Stomach (tissue), 19 donors: ENCODE measurements at places on chromosomes 5 and 9. TPM values are rescaled to one million over a fixed set of nuclear protein-coding genes. Genes with fewer than 3 reads are reported as not detected.

MINAR2 gene
- total RNA-seq: not detected

DNA sequence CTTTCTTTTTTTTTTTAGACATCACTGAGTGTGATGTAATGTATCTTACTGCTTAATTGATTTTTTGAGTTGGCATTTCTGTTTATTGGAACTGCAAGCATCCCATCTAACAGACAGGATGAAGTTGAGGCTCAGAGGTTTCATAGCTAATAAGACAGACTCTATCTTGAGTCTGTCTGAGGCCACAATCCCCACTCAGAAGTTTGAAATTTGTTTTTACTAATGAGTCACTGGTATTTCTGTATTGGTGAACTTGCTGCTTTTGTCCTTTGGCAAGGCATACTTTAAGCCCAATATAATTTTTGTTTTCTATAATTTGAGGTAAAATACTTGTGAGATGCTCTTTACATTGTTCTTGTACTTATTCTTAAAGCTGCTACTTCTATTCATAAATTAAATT is 491.2 kb downstream of the PSAT1 start:
- DNase-seq: no peak

SLC23A1 gene
- not detected for total RNA-seq

DNA sequence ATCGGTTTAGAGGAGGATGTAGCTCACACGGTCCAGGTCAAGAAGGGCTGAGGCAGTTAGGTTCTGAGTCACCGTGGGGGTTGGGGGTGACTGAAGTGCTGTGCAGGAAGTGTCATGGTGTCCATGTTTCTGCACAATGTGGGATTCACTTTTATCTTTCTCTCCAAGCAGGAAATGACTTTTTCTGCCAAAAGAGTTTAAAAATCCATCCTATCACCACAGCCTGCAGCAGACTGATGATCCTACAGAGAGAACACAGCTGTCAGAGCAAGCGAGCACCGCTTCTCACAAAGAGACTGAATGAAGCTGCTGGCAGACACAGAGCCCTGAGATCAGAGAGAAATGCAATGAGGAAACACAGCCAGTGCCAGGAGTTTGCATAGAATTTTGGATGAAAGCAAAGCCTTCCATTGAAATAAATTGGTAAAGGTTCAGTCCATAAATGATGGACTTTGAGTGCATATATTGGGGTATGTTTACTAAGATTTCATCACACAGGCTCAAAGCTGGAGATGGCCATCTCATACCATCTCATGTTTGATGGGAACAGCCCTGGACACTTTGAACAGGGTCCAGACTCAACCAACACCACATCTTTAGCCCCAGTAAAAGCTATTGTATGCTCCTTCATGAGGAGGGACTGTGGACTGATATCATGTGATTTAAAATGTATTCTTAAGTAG is 213.9 kb upstream of the FBXL7 start:
- no peak for DNase-seq

PTGDS gene
- 34.9 TPM for total RNA-seq

CENPH gene
- 1.6 TPM for total RNA-seq

GRCh38 chr5:158451203-158451992 is 592.5 kb upstream of the CLINT1 start:
- peak; percentile 79 for DNase-seq

GRCh38 chr9:93479726-93480125 is 26.3 kb upstream of the FAM120AOS start:
- DNase-seq: no peak

DNA sequence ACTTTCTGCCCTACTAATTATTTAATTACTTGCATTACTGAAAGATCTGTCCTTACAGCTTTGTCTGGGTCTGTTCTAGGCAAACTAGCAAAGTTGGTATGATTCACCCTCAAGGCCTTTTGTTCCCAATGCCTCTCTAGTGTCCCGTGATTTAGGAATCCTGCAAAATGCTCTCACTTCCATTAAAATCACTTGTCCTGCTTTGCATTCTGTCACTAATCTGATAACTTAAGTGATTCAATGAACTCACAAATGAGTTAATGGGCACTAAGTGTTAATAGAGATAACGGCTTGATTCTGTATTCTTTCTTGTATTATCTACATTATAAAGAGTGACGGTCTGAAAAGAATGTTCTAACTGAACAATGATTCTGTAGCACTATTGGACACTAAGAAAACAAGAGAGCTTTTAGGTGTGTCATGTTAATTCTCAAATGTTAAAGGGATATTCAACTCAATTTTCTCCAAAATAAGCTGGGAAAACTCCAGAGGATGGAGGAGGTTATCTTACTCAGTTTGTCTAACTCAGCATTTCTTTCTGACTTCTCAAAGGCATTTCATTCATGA is 697.3 kb downstream of the CETN3 start:
- DNase-seq: no peak
